ENCODE measurements at places on chromosomes 11 and 22.

GRCh38 chr22:40919446-40919845 is 31.7 kb upstream of the RBX1 start:
- DNase-seq = no peak

DNA sequence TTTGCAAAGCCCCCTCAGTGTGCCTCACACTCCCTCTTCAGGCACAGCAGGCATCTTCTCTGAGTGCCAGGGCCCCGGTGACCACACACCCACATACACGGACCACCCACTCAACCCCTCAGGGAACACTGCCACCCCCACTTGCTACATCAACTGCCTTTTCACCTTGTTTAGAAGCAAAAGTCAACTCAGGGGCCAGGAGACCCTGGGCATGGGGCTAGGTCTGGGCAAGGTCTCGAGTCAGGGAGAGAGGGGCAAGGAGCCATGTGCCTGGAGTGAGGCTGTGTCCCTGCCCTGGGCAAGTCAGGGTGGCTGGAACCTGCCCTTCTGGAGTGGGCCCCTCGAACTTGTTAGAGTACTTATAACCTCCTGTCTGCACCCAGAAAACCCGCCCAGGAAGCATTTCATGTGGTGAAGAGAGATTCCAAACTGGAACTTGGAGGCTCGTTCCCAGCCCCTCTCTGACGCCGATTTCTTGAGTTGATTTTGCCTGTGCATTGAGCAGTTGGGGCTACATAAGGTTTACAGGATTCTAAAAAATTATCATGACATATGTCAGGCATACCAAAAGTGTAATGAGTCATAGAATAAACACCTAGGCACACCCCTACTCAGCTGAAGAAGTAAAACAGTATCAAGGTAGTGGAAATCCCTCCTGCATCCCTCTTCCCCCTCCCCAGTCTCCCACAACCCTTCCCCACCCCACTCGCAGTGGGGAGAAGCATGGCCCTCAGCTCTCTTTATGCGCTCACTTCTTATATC is 74.3 kb downstream of the MYEOV start:
- DNase-seq = no peak

DNA sequence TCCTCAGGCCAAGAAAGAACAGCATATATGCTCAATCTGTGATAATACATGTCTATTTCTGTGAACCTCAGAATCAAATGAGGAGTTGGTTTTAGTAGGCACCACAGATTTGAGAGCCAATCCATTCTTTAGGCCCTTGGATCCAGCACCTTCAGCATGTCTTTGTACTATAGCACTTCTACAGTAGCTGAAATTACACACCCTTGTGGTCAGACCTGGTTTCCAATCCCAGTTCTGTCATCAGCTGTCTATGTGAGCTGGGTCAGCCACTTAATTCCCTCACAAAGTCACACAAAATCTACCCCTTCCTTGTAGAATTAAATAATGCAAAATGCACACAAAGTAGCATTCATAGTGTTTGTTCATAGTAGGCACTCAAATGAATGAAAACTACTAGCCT is 381.3 kb upstream of the LARGE1 start:
- no peak for DNase-seq

GRCh38 chr11:76152741-76153570 is 53.3 kb downstream of the WNT11 start:
- no peak for DNase-seq

DNA sequence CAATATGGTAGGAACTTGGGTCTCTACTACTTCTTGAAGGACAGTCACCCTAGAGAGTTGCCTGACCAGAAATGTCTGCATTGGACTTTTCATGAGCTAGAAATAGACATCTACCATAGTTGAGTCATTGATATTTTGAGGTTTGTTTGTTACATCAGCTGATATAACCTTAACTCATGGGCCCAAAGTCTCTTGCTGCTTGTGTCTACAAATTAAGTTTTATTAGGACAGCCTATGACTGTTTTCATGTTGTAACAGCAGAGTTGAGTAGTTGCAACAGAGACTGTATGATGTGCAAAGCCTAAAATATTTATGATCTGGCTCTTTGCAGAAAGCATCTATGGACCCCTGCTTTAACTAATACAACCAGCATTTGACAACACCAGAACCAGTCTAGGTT is 155.3 kb downstream of the MIAT start:
- no peak for DNase-seq
